ENCODE measurements at places on chromosomes 6 and 20. TPM values are rescaled to one million over a fixed set of nuclear protein-coding genes. Genes with fewer than 3 reads are reported as not detected.

- H3K27ac ChIP-seq: no peak overlapping the region
- H3K4me3 ChIP-seq: no peak overlapping the region
- no peaks in the 10 kb centered on the region for H3K27me3 ChIP-seq
- no peaks in the 10 kb centered on the region for H3K36me3 ChIP-seq
These were observed 58.5 kb downstream of the PREX1 start for GRCh38 chr20:48769069-48769983.

GRCh38 chr6:14786008-14786407 is 459.9 kb upstream of the JARID2 start:
- no peak overlapping the region for H3K4me3 ChIP-seq
- no peaks in the 10 kb centered on the region for H3K27me3 ChIP-seq
- H3K4me1 ChIP-seq: peaks cover 3% of the 10 kb centered on the region
- DNase-seq: no peak
- no peak overlapping the region for H3K27ac ChIP-seq

DNA sequence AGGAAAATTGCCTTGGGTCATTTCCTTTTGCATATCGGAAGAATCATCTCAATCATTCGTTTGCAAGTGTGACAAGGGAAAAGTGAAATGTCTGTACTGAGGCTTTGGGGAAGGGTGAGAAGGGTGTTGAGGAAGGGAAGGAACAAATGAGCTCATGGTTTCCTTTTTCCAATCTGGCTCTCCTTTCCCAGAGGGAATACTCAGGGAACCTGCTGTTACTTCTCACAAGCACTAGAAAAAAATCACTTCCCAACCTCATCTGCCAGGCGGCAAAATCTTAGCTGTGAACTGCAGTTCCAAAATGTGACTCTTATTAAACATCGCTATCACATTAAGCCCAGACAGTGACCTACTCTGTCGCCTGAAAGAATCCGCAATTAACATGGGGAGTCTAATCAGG is 258.1 kb downstream of the ZNF217 start:
- H3K36me3 ChIP-seq: no peaks in the 10 kb centered on the region
- DNase-seq: no peak
- H3K4me1 ChIP-seq: peaks cover 15% of the 10 kb centered on the region
- H3K27me3 ChIP-seq: no peaks in the 10 kb centered on the region

GRCh38 chr20:61832181-61832580 is 233.5 kb downstream of the TAF4 start:
- no peak for DNase-seq
- no peak overlapping the region for H3K4me3 ChIP-seq
- H3K4me1 ChIP-seq: no peaks in the 10 kb centered on the region
- peaks cover 5% of the 10 kb centered on the region for H3K27me3 ChIP-seq
- H3K27ac ChIP-seq: no peak overlapping the region

GRCh38 chr6:112113431-112113830 is 26.0 kb downstream of the FAM229B start:
- no peak overlapping the region for H3K4me3 ChIP-seq
- DNase-seq: no peak

DNA sequence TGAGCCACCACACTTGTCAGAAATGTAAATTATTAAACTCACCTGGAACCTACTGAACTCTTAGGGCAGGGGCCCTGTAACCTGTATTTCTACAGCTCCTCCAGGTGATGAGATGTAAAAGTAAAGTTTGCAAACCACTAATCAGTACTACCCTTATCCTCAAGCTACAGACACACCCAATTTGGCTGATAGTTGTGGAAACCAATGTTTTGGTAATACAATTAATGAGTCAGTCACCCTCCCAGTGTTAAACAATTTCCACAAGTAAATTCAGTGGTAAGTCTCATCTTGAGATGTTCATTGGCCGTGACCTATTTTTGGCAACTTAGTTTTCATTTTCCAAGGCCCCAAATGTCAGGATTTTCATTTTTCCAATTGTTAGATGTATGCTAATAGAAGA is 29.6 kb downstream of the GCNT2 start:
- no peak overlapping the region for H3K4me3 ChIP-seq
- no peak overlapping the region for H3K27ac ChIP-seq
- no peak for DNase-seq
- H3K4me1 ChIP-seq: no peaks in the 10 kb centered on the region

GRCh38 chr6:41445261-41445660 is 100.9 kb upstream of the FOXP4 start:
- H3K27me3 ChIP-seq: no peaks in the 10 kb centered on the region
- no peaks in the 10 kb centered on the region for H3K4me1 ChIP-seq
- no peaks in the 10 kb centered on the region for H3K36me3 ChIP-seq

DNA sequence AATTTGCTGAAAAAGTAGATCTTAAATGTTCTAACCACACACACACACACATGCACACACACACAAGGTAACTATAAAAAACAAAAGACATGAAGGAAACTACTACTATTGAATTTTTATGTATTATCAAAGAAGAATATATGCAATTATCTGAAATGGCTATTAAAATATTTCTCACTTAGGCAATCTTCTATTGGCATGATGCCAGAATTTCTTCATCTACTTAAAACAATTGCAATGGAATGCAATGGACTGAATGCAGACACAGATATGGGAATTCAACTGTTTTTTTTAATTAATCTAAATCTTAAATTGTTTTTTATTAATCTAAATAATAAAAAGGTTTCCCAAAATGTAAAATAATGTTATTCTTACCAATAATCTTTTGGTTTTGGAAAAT is 152.6 kb upstream of the SMLR1 start:
- no peaks in the 10 kb centered on the region for H3K27me3 ChIP-seq
- H3K4me1 ChIP-seq: peaks cover 7% of the 10 kb centered on the region
- no peak overlapping the region for H3K4me3 ChIP-seq
- H3K27ac ChIP-seq: no peak overlapping the region
- no peak for DNase-seq

DNA sequence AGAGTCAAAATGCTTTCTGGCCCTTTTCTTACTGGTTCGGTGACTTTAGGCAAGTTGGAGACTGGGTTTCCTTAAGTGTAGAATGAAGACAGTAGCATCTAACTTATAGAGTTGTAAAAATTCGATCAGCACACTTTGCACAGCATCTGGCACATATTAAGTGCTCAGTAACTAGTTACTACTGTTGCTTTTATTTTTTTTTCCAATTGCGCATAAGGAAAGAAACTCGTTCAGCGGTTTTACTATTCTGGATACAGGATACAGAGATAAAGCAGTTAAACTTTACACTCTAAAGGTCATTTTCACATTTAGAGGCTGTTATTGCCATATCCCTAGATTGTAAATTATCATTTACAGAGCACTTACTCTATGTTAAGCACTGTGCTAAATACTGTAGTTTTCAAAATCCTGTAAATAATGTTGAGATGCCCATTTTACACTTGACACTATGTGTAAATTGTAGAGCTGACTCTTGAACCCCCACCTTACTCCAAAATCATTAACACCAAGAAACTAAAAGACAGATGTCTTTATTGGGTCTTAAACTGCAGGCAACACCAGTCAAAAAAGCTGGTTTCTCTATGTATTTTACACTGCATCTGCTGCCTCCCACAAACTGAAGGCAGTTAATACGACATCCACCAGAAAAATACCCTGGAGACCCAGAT is 886 bp downstream of the ROMO1 start:
- DNase-seq: peak; percentile 11
- peaks cover 53% of the 10 kb centered on the region for H3K36me3 ChIP-seq
- H3K4me1 ChIP-seq: peaks cover 28% of the 10 kb centered on the region
- H3K27me3 ChIP-seq: no peaks in the 10 kb centered on the region
- H3K4me3 ChIP-seq: peak overlapping the region; percentile 78
- peak overlapping the region; percentile 92 for H3K27ac ChIP-seq

DNA sequence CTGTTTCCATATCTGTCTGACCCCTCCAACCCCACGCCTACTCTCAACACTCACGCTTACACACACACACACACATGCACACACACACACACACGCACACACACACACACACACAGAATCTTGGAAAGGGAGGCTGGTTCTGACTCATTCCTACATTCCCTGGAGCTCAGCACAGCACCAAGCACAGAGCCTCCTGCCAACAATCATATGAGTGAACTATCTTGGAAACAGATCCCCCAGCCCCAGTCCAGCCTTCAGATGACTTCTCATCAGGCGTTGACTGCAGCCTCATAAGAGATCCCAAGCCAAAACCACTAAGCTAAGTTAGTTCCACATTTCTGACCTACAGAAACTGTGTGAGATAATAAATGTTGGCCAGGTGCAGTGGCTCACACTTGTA is 14.1 kb upstream of the HCK start:
- peaks cover 65% of the 10 kb centered on the region for H3K27me3 ChIP-seq
- H3K4me3 ChIP-seq: no peak overlapping the region
- no peak overlapping the region for H3K27ac ChIP-seq
- no peaks in the 10 kb centered on the region for H3K36me3 ChIP-seq

DNA sequence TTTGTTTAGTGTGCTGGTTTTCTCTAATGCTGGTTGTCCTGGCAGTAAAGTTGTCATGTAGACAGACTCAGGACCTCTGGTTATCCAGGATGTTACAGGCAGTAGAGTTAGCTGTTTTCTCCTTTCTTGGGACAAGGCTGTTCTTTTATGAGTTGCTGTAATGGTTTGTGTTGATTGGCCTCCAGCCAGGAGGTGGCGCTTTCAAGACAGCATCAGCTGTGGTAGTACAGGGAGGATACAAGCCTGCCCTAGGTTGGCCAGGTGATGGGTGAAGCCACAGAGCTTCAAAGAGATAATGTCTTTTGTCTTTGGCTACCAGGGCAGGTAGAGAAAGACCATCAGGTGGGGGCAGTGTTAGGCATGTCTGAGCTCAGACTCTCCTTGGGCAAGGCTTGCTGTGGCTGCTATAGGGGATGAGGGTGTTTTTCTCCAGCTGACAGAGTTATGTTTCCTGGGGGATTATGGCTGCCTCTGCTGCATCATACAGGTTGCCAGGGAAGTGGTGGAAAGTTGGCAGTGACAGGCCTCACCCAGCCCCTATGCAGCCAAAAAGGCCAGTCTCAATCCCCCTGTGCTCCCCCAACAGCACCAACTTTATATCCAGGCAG is 127.2 kb upstream of the TAB2 start:
- H3K27ac ChIP-seq: no peak overlapping the region
- no peaks in the 10 kb centered on the region for H3K36me3 ChIP-seq
- H3K27me3 ChIP-seq: no peaks in the 10 kb centered on the region
- DNase-seq: no peak
- H3K4me1 ChIP-seq: no peaks in the 10 kb centered on the region
- no peak overlapping the region for H3K4me3 ChIP-seq

DNA sequence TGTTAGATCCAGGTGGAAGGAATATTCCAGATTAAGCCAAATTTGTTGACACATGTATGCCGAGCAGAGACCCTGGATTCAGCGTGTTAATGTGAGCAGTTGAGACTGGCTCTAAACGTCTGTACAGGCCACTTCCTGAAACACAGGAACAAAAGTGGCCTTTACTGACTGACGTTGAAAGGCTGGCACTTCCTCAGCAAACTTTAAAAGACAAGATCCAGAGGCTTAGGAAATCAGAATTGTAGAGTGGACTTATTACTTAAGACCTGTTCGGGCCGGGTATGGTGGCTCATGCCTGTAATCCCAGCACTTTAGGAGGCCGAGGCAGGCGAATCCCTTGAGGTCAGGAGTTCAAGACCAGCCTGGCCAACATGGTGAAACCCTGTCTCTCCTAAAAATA is 125.7 kb upstream of the ARID1B start:
- H3K4me3 ChIP-seq: no peak overlapping the region
- no peaks in the 10 kb centered on the region for H3K27me3 ChIP-seq
- H3K27ac ChIP-seq: no peak overlapping the region
- DNase-seq: no peak
- H3K4me1 ChIP-seq: no peaks in the 10 kb centered on the region

- H3K27me3 ChIP-seq: no peaks in the 10 kb centered on the region
- DNase-seq: no peak
- H3K27ac ChIP-seq: no peak overlapping the region
- no peaks in the 10 kb centered on the region for H3K36me3 ChIP-seq
- no peak overlapping the region for H3K4me3 ChIP-seq
- H3K4me1 ChIP-seq: no peaks in the 10 kb centered on the region
These were observed 23.8 kb downstream of the SLCO4A1 start for GRCh38 chr20:62665826-62666735.

Gene IL17F
- not detected for total RNA-seq

Gene EYA2
- total RNA-seq: 3.3 TPM

Gene KCNK15
- total RNA-seq: 0.55 TPM

Gene SLC26A8
- total RNA-seq: not detected

Gene HCK
- 8.9 TPM for total RNA-seq

Gene BAK1
- total RNA-seq: 10.0 TPM

Gene LPA
- total RNA-seq: not detected

Data from sigmoid colon (tissue), 7 donors.